AG08396 (cell line): ENCODE measurements at places on chromosomes 4 and X.

DNA sequence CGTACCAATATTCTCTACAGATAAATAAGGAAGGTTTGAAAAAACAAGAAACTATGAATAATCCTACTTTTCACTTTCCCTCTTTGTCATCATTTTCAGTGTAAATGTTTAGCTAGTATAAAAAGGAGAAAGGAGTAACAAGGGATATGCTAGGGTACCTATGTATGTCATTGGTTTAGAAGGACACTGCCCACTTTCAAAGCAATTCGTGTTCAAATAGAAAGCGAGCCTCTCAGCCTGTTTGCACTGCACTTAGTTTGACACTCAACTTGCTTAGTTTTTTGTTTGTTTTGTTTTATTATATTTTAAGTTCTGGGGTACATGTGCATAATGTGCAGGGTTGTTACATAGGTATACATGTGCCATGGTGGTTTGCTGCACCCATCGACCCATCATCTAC, 21.6 kb upstream of the RXFP1 start:
- DNase-seq, result no peak

DNA sequence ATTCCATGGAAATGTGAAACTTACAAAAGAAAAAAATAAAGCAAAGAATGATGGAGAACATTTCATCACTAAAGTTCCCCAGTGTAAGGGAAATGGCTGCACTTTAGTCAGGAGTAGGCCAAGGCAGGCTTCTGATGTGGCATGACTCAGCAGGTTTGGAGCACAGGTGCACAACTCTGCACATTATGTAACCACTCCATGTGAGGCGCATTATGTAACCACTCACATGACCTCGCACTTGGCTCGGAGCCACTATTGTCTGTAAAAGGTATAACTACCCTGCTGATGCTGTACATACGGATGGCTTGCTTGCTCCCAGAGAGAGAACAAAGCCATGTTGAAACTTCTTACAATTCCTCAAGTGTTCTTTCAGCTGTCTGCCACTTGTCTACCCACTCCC, 727.6 kb downstream of the TRAM1L1 start:
- no peak for DNase-seq

GRCh38 chr4:75144475-75144874, 211.6 kb downstream of the PARM1 start:
- DNase-seq, result no peak

GRCh38 chrX:8846266-8846665, 45.1 kb upstream of the FAM9A start:
- DNase-seq, result no peak

DNA sequence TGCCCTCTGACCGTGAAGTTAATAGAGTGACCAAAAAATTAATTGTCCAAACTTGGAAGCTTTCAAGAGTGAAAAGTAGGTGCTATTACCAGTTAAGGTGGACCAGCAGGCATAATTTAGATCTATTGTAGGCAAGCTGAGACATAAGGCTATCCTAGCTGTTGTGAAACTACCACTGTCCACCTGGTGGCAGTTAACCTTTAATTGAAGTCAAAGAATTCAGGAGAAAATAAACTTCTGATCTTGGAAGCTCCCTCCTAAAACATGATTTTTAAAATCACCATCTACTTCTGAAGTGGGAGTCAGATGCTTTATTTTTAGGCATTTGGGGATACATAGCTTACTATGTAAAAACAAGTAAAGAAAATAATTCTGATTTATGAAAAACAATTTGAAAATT, 636.3 kb upstream of the HTR2C start:
- DNase-seq, result no peak

DNA sequence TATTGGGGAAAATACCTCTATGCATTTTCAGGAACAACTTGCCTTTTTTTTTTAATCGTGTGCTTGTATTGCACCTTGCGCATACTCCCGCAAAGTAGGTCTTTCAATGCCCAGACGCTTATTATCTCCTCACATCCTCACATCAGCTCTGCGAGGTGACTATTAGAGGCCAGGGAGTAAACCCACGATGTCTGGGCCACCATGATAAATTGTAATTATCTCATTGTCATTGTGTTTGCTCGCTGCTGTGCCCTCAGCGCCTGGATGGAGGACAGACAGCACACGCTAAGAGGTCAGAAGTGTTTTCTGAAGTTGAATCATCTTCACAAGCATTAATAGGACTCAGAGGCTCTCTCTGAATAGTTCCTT, 1.0 kb upstream of the RELL1 start:
- no peak for DNase-seq
